Right kidney (tissue), 9 donors: ENCODE measurements at places on chromosomes 1 and 21.

DNA sequence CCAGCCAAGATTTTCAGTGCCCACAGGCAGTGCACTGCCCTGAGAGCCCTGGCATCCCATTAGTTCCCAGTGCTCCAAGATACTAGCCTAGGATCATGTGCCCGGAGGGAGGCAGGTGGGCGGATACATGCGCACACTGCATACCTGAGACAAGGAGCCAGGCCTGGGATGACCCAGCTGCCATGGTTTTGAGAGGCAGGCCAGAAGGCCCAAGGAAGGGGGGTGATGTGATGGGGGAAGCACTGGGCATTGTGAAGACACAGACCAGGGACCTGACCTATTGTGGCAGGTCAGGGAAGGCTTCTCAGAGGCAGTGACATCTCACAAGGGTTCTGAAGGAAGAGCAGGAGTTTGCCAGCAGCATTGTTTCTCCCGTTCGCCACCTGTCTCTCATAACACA is 3.6 kb downstream of the ZC3H12A start:
- no peak for DNase-seq

- no peak for DNase-seq
These were observed 4.3 kb downstream of the ATP8B2 start for GRCh38 chr1:154329551-154330131.

DNA sequence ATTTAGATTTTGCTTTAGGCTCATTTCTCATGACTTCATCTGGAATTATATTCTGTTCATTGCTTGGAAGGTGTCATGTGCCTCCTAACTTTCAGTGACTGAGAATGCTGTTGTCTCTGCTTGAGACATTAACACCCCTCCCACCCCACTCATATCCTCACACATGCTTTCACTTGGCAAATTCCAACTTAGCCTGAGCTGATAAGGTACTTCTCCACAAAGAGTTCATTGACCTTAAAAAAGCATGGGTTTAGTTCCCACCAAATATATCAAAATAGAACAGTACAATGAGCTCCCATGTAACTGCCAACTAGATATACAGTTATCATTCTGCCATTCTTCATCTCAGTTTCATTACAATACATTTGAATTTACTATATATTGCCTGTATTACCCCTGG is 576.5 kb upstream of the ADGRL2 start:
- DNase-seq = no peak

DNA sequence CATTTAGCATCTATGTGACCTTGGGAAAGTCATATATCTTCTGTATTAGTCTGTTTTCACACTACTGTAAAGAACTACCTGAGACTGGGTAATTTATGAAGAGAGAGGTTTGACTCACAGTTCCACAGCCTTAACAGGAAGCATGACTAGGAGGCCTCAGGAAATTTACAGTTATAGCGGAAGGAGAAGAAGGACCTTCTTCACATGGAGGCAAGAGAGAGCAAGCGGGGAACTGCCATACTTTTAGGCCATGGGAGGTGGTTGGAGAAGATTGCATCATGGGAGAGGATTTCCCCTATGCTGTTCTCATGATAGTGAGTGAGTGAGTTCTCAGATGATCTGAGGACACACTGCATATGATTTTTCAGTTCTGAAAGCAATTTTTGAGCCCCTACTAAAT is 87.9 kb downstream of the CLEC20A start:
- DNase-seq = no peak

GRCh38 chr1:225607355-225607754 is 45.6 kb downstream of the ENAH start:
- no peak for DNase-seq

DNA sequence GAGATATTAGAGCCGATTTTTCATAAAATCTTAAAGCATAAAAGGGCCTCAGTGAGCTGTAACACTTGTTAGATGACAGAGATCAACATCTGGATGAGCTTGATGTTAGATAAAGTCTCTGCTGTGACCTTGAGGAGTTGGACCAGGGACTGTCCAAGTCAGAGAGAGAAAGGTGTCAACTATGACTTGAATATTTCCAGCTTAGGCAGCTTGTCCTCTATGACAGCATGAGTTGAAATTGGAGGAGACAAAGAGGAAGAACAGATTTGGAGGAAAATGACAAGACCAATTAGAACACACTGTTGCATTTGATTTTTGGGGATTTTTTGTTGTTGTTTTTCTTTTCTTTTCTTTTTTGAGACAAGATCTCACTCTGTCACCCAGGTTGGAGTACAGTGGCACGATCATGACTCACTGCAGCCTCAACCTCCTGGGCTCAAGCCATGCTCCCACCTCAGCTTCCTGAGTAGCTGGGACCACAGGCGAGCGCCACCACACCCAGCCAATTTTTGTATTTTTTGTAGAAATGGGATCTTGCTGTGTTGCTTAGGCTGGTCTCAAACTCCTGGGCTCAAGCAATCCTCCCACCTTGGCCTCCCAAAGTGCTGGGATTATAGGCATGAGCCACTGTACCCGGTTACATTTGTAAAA is 35.3 kb upstream of the CLIC4 start:
- no peak for DNase-seq

GRCh38 chr1:235996048-235996785 is 68.7 kb downstream of the NID1 start:
- no peak for DNase-seq

DNA sequence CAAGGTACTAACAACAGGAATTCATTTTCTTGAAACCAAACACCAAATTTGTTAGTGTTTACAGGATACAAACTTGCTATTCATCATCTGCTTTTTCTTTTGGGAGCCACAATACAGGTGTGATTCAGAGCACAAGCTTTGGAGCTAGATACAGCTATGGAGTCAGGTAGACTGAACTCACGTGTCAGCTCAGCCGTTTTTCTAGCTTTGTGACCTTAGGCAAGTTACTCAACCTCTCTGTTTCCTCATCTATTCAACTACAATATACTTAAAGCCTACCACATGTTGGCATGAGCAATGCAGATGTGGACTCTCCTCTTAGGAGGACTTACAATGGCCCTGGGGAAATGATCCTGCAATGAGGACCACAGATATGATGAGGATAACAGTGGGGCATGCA is 6.3 kb downstream of the HTR1D start:
- no peak for DNase-seq

GRCh38 chr1:41540886-41541591 is 56.6 kb upstream of the EDN2 start:
- DNase-seq = no peak

DNA sequence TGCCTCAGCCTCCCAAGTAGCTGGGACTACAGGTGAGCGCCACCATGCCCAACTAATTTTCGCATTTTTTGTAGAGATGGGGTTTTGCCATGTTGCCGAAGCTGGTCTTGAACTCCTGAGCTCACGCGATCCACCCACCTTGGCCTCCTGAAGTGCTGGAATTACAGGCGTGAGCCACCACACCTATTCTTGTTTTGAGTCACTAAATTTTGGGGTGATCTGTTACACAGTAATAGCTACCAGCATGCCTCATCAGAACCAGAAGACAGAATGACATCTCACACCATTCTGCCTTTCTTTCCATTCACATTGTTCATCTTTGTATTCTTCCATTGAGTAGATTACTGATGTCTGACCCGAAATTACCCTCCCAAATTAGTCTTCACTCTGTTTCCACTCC is 9.1 kb downstream of the RHBDL2 start:
- no peak for DNase-seq
